ENCODE measurements at places on chromosomes 3 and 15.

DNA sequence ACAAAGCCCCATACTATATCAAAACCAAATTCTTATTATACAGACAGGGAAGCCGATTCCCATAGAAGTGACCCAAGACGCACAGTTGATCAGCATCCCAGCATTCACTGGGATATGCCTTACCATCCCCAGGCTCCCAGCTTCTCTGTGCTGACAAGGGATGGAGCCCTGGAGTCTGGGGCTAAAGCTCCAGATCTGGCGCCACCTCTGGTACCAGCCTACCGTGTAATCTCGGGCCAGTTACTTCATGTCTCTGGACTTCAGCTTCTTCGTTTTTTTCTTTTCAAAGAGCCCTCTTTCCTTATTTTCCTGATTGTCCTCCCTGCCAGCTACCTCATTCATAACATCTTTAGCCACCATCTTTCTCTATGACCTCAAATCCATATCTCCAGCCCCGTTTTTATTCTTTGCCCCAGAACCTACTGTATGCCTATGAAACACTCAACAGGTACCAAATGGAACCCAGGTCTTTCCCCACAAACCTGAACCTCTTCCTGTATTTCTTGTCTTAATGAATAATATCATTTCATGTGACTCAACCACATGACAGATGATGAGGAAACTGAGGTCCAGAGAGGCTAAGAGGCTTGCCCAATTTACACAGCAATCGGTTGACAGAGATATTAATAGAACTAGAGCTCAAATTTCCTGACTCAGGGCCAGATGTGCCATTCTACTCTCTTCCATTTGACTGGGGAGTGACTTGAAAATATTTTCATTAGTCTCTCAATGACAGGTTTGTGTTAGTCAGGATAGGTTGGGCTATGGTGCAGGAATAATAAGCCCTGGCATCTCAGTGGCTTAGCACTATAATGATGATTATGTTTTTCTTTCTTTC is 85.4 kb upstream of the TLE3 start:
- no peak for DNase-seq

DNA sequence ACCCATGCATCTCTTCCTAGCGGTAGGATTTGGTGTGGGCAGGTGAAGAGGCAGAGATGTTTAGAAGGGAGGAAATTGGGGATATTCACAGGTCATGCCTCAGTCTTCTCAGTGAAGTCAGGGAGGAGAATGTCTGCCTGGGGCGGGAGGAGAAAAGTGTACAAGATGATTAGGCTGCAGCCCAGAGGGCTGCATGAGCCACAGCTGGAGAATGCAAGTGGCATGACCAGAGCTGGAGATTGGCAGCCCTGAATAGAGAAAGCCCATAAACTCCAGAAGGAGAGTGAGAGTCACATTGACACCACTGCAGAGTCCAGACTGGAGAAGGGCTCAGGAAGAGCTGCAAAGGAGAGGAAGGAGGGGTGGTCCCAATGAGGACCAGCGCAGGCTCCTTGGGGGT is 22.6 kb downstream of the PDHB start:
- DNase-seq: no peak

GRCh38 chr3:10198761-10199649 is 34.3 kb downstream of the IRAK2 start:
- DNase-seq: peak; percentile 72

- no peak for DNase-seq
Observed at GRCh38 chr15:29888646-29889045, 66.4 kb upstream of the TJP1 start.

DNA sequence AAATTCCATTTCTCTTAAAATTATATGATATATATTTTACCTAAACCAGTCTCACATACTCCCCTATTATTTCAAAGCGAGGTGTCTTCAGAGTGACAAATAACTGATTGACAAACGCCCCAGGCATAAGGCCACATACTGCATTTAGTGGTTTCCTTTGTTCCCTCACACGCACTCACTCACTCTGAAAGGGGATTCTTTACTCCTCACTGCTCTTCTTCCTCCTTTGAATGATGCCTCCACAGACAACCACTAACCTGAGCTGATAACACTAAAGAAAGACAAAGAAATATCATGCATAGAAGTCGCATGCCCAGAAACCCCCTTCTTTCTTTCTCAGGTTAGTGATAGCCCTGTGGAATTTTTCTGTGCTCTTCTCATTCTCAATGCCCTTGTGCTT is 24.1 kb upstream of the BBX start:
- no peak for DNase-seq

Data from activated T-helper 2 cell treated with anti-CD3 and anti-CD28 coated beads, Interferon-gamma antibody, Interleukin-2, Interleukin-4, amounts not matched to agents 10 μg/mL and 5 μg/mL and 100 μg/mL, durations not matched to agents 14 hours and 24 hours and 36 hours (primary cell).